ENCODE measurements at places on chromosomes 2 and 18. TPM values are rescaled to one million over a fixed set of nuclear protein-coding genes. Genes with fewer than 3 reads are reported as not detected.

DNA sequence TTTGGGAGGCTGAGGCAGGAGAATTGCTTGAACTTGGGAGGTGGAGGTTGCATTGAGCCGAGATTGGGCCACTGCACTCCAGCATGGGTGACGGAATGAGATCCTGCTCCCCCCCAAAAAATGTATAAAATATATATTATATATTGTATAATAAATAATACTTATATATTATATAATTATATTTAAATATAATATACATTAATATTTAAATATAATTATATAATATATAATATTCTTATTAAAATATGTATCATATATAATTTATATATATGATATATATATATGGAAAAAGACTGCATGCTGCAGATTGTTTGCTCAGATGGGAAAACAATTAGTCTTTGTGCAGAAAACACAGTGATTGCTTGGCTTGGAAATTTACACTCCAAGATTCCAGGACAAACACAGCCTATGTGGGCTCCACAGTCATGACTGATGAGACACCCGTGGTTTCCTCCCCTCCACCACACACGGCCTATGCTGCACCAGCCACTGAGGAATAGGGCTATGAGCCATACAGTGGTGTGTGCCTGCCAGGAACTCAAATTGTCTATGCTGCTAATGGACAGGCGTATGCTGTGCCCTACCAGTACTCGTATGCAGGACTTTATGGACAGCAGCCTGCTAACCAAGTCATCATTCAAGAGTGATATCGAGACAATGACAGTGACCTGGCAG lies 30.0 kb downstream of the PMAIP1 start:
- no peaks in the 10 kb centered on the region for H3K27me3 ChIP-seq
- H3K4me3 ChIP-seq: no peak overlapping the region
- no peaks in the 10 kb centered on the region for H3K36me3 ChIP-seq
- H3K27ac ChIP-seq: no peak overlapping the region
- no peaks in the 10 kb centered on the region for H3K4me1 ChIP-seq

DNA sequence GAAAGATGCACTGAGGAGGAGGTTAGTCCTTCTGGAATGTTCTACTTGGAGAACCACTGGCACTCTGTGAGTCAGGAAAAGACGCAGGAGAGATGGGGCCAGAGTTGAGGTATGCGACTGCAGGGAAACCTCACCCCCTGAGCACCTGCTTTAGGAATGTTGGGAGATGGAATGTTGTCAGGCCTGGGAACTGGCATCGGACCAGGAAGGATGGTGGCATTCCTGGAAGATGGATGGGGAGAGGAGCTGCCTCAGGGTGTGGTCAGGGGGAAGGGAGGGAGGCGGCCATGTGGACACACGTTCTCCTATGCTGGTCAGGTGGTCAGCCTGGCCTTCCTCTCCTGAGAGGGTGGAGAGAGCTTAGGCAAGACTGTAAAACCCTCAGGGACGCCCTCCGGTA lies 146.3 kb downstream of the CELF4 start:
- no peak for DNase-seq
- no peaks in the 10 kb centered on the region for H3K4me1 ChIP-seq
- H3K27ac ChIP-seq: no peak overlapping the region
- no peaks in the 10 kb centered on the region for H3K36me3 ChIP-seq
- no peaks in the 10 kb centered on the region for H3K27me3 ChIP-seq

Gene CPO
- not detected for total RNA-seq

GRCh38 chr2:113886479-113887008 lies 3.3 kb upstream of the ACTR3 start:
- no peaks in the 10 kb centered on the region for H3K27me3 ChIP-seq
- H3K4me3 ChIP-seq: no peak overlapping the region
- H3K27ac ChIP-seq: peak overlapping the region; percentile 42
- DNase-seq: no peak

Gene EVX2
- not detected for total RNA-seq

Gene ACADL
- not detected for total RNA-seq

Gene RBM44
- 0.90 TPM for total RNA-seq

DNA sequence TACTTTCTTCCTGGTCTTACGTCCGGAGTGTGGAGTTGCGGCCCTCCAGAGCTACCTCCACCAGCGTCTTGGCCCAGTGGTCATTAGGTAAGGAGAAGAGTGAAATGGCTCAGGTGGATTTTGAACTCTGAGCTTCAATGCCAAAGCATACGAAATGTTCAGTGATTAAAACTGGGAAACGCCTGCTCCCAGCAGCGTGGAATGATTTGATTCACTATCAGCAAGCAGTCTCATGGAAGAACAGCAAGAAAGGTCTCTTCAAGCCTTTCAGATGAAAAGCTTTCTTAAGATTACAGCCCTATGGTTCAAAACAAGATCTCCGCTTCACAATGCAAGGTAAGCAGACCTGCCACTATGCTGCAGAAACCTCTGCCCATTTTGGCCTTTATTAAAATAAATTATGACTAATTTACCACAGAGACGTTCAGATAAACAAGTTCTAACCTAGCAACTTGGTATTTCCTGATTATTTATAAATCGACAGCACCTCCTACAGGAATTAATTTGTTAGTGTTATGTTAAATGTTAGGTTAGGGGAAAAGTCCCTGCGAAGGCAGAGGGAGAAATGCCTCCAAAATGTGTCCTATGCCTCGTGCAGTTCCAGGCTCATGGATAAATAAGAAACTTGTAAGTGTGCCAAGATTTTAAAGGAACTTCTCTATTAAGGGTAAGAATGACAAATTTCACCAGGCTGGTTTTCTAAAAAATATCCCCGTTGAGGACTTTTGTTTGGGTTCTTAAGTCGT lies 10.1 kb downstream of the SP9 start:
- H3K36me3 ChIP-seq: no peaks in the 10 kb centered on the region
- H3K4me3 ChIP-seq: no peak overlapping the region
- peak; percentile 35 for DNase-seq
- H3K4me1 ChIP-seq: peaks cover 10% of the 10 kb centered on the region
- no peaks in the 10 kb centered on the region for H3K27me3 ChIP-seq
- no peak overlapping the region for H3K27ac ChIP-seq

Data from Panc1 (cell line).